ENCODE measurements at places on chromosomes 11 and 22. TPM values are rescaled to one million over a fixed set of nuclear protein-coding genes. Genes with fewer than 3 reads are reported as not detected.

Gene XKR3
- not detected for total RNA-seq

Gene FGF4
- not detected for total RNA-seq

Gene MUC6
- total RNA-seq = 0.10 TPM

Gene LRRC75B
- 10.2 TPM for total RNA-seq

Gene MACROD1
- 22.9 TPM for total RNA-seq

Gene KLHDC7B
- total RNA-seq = 0.07 TPM
